Activated CD4-positive, alpha-beta memory T cell treated with anti-CD3 and anti-CD28 coated beads for 36 hours (primary cell): ENCODE measurements at places on chromosomes 7 and 10. TPM values are rescaled to one million over a fixed set of nuclear protein-coding genes. Genes with fewer than 3 reads are reported as not detected.

GRCh38 chr10:77168861-77169260, 468.7 kb downstream of the KCNMA1 start:
- H3K4me3 ChIP-seq = no peak overlapping the region
- peaks cover 3% of the 10 kb centered on the region for H3K4me1 ChIP-seq
- H3K27me3 ChIP-seq = peaks cover 21% of the 10 kb centered on the region
- H3K36me3 ChIP-seq = no peaks in the 10 kb centered on the region
- H3K27ac ChIP-seq = no peak overlapping the region

DNA sequence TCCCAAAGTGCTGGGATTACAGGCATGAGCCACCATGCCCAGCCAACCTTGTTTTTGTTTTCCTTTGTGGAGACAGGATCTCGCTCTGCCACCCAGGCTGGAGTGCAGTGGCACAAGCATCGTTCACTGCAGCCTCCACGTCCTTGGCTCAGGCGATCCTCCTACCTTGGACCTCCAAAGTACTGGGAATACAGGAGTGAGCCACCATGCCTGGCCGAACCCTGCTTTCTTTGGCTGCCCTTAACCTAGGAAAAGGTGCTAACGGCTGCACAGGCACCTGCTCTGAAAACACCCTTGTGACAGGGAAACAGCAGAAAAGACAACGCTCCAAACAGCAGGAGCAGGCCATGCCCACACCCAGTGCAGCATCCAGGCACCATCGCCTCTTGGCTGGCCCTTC, 71.9 kb downstream of the OAT start:
- no peaks in the 10 kb centered on the region for H3K36me3 ChIP-seq
- no peak overlapping the region for H3K27ac ChIP-seq
- H3K27me3 ChIP-seq = no peaks in the 10 kb centered on the region
- no peak overlapping the region for H3K4me3 ChIP-seq

DNA sequence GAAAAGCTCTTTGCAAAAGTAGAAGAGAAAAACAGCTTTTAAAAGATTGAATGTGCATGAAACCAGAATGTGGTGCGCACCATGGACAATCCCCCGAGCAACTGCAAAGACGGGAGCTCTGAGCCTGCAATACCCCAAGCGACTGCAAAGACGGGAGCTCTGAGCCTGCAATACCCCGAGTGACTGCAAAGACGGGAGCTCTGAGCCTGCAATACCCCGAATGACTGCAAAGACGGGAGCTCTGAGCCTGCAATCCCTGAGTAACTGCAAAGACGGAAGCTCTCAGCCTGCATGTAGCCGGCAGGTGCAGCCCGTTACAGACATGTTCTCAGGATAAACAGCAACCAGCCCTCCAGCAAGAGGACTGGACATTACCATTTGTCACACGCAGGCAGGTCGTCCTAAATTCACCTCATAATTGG, 6.2 kb downstream of the ZNF775 start:
- peaks cover 1% of the 10 kb centered on the region for H3K36me3 ChIP-seq
- no peak overlapping the region for H3K27ac ChIP-seq
- H3K4me3 ChIP-seq = no peak overlapping the region
- no peaks in the 10 kb centered on the region for H3K27me3 ChIP-seq

- H3K4me1 ChIP-seq = no peaks in the 10 kb centered on the region
- no peak for DNase-seq
- H3K27ac ChIP-seq = no peak overlapping the region
- no peak overlapping the region for H3K4me3 ChIP-seq
Observed at GRCh38 chr10:120966657-120967045, 115.5 kb downstream of the WDR11 start.

DNA sequence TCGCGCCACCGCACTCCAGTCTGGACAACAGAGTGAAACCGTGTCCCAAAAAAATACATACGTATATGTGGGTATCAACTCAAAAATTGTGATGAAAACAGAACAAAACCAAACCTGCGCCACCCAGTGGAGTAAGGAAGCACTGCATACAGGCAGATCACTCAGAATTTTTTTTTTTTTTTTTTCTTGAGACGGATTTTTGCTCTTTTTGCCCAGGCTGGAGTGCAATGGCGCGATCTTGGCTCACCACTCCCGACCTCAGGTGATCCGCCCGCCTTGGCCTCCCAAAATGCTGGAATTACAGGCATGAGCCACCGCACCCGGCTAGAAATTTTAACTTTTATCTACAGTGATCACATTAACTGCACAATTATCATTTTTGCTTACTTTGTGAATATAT, 9.1 kb upstream of the TMEM236 start:
- H3K27ac ChIP-seq = no peak overlapping the region
- H3K4me3 ChIP-seq = no peak overlapping the region
- DNase-seq = peak; percentile 77
- peaks cover 6% of the 10 kb centered on the region for H3K4me1 ChIP-seq
- H3K27me3 ChIP-seq = no peaks in the 10 kb centered on the region
- H3K36me3 ChIP-seq = no peaks in the 10 kb centered on the region

ABCB1 gene
- total RNA-seq = 5.4 TPM

PHYHIPL gene
- not detected for total RNA-seq

CYP3A7 gene
- not detected for total RNA-seq

PAPSS2 gene
- 0.40 TPM for total RNA-seq

BRAF gene
- total RNA-seq = 29.2 TPM
